ENCODE measurements at places on chromosomes 7 and 10. TPM values are rescaled to one million over a fixed set of nuclear protein-coding genes. Genes with fewer than 3 reads are reported as not detected.

Gene NUTM2B
- total RNA-seq: 0.45 TPM

- no peak for ATAC-seq
Measured at GRCh38 chr10:116699471-116700150, 42.8 kb downstream of the HSPA12A start.

DNA sequence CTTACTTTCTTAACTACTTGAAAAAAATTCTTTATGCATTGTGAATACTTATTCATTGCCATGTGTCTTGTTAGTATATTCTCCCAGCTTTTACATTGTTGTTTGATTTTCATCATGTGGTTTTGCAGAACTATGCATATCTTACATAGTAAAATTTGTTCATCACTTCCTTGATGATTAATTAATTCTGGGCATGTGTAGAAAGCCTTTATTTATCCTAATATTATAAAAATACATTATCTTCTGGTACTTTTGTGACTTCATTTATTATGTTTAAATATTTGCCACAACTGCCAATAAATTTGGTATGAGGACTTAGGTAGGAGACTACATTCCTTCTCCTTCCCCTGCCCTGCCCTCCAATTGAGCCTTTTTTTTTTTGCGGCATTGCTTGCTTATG is 166.0 kb upstream of the ZNF32 start:
- ATAC-seq: no peak

- ATAC-seq: no peak
Measured at GRCh38 chr7:116683786-116684185, 11.8 kb downstream of the MET start.

DNA sequence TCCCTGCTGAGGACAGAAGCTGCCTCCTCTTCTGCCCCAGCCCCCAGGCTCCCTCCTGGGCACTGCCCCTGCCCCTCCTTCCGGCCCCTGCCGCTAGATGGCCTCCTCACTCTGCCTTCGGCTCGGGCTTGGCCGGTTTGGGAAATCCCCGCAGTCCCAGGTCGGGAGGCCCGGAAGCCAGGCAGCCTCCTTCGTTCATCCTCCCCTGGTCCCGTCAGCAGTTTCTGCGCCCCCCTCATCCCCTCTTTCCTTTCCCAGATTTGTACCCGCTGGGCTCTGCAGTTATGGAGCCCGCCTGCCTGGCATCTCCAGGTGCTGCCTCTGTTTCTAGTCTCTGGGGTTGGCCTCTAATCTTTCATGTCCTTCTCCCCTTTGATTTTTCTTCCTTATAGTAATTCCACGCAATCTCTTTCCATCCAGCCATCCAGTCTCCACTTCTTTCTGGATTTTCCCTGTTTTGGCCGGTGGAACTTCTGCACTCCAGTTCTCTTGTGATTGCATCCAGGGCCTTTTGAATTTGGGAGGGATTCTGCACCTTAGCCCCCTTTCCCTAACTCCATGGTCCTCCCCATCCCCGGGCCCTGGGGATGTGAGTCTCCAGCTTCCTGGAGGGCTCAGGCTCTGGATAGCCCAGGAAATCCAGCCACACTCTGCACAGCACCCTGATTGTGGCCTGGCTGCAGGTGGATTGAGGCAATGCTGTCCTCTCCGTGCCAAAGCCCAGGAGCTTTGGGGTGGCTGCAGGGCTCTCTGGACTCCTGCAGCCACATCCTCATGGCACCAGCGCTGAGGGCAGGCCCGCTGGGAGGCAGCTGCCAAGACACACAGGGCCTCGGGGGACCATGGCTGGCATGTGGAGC is 3.3 kb upstream of the SHH start:
- ATAC-seq: peak; percentile 86

DNA sequence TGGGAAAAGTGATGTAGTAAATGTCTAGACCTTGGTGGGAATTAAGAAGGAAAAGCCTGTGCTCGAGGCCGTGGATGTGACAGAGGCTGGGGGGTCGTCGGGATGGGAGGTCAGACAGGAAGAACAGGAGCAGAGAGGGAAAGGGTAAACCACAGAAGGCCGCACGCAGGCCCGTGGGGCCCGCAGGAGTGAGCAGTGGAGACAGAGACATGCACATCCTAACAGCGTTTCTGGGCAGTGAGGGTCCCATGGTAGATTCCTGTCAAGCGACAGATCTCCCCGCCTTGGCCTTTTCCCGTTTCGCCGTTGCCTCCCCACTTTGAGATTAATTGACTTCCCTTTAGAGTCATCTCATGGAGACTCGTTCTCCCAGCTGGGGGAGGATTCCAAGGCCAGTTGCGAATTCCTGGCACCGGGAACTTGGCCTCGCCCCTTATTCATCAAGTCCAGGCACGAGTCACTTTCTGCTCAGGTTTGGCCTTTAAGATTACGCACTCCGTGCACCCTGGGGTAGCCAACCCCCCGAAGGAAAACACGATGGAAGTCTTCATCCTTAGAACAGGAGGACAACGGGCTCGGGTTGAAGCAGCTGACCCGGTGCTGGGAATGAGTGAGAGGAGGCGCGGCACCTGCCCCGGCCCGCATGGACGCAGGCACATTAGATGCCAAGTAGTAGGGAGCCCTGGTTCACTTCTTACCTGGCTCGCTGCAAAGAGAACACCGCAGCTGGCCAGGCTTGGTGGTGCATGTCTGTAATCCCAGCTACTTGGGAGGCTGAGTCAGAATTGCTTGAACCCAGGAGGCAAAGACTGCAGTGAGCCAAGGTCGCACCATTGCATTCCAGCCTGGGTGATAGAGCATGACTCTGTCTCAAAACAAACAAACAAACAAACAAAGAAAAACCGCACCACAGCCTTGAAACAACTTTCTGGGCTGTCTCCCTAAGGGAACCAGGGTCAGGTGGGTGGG is 315.2 kb upstream of the SHH start:
- ATAC-seq: no peak

Data from activated T-helper 17 cell treated with anti-CD3 and anti-CD28 coated beads, Interleukin-2, amount 50 U/mL, for 72 hours (primary cell).